A673 (cell line): ENCODE measurements at places on chromosomes 16 and 17. TPM values are rescaled to one million over a fixed set of nuclear protein-coding genes. Genes with fewer than 3 reads are reported as not detected.

- DNase-seq: no peak
Observed at GRCh38 chr16:82384949-82385348, 214.9 kb upstream of the MPHOSPH6 start.

Gene EVPLL
- total RNA-seq: not detected in 2 replicates

Gene SLC16A3
- 0.97 and 2.8 TPM in 2 replicates for total RNA-seq

- DNase-seq: peak; percentile 58
Observed at GRCh38 chr17:12789481-12790248, at the start of gene ARHGAP44. Gene ARHGAP44 (plus strand): TSS chr17:12789498. CDS start chr17:12789839, 341 bp downstream.

GRCh38 chr16:65414284-65414984, 292.6 kb upstream of the CDH11 start:
- no peak for DNase-seq

GRCh38 chr16:22670044-22670536, 143.9 kb upstream of the HS3ST2 start:
- no peak for DNase-seq

DNA sequence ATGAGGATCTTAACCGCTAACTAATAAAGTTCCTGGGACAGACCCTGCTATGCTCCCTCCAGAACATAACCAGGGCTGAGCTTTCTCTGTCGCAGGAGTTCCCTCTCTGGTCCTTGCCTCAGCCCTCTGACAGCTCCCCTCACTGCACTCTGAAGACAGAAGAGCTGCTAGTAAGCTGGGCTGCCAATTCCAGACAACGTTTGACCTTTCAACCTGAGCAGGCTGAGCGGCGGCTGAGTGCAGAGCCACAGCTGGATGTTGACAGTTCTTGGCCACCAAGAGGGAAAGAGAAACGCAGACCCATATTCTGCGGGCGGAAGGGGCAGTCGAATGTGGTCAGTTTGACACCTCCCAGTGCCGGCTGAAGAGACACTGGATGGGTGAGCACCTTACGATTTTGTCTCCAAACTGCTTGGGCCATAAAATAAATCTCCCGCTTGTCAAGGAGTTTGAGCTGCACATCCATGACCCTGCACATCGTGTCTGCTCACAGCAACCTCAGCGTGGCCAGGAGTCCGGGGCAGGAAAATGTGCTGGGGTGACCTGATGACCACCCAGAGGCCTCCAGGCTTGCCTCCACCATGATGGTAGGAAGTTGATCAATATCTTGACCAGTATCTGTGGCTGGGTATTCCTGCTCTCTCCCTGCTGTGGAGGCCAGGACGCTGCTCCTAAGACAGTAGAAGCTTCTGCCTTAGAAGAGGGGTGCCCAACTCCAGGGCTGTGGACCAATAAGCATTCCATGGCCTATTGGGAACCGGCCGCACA, 209.2 kb downstream of the PARN start:
- DNase-seq: no peak

DNA sequence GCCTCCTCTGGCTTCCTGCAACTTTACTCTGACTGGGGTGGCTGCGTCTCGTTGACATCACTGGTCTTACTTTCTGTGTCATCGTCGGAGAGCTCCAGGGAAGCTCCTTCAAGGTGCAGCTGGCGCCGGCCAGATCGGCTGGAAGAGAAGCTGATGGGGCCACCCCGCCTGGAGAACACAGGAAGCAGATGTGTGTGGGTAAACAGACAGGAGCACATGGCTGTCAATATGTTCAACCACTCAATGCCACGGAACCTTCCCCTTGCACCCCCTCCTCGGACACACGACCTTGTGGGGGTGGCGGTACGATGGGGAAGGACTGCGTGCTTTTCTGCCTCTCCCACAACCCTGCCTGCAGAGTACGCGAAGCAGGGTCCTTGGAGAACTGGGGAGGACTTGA, 40.1 kb downstream of the NDEL1 start:
- no peak for DNase-seq

Gene CIBAR2
- not detected in 2 replicates for total RNA-seq
